ENCODE measurements at places on chromosomes 4 and X.

DNA sequence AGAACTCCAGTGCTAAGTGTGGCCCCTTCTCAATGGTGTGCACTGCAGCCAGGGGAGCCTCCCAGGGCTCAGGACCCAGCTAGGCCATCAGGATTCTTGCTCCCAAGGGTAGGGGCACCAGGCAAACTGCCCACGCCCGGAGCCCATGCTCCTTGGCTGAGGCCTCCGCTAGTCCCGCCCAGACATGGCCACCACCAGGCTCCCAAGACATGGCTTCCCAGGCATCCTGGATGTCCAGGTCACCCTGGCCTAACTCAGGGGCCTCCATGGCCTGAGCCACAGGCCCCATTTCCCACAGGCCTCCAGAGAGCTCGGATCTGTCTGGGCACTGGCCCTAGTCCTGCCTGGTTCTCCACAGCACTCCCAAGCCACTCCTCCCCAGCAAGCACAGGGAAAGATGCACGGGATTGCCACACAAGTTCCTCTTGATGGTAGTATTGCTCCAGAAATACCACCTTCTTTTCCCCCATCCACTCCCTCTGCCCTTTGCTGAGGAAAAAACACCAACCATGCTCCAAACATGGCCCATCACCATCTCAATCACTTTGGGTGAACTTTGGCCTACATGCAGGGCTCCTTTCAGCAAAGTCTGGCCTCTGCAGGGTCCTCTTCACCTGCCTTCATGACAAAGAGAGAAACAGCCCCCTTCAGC, 274.7 kb upstream of the AGTR2 start:
- no peak for DNase-seq

- no peak for DNase-seq
These were observed 14.5 kb downstream of the SPACA5 start for GRCh38 chrX:48021026-48021900.

DNA sequence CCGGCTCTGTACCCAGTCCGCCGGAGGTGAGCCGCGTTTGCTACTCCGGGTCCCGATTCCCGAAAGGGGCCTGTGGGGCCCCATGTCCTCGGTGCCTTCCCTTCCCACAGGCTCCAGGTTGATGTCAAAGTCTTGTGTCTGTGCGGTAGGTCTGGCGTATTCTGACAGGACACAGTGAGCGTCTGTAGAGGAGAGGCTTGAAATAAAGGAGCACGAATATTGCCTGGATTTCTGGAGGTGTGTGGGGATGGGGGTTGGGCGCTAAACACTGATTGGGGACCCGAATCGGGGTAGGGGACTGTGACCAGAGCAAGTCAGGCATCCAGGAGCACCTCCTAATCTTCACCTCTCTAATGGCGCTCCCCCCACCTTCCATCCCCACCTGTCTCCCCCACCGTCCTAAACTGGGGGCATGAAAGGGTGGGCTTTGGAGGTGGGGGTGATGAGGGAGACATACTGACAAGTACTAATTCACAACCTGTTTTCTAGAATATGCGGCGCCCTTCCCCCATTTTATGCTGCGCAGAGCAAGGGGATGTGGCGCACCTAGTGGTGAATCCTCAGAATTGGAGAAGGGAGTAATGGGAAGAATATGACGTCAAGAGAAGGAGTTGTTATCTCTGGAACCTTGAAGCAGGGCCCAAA, 855 bp downstream of the GPRASP2 start:
- no peak for DNase-seq

- no peak for DNase-seq
These were observed 31.8 kb downstream of the USP11 start for GRCh38 chrX:47264483-47265173.

Data from activated CD8-positive, alpha-beta memory T cell treated with anti-CD3 and anti-CD28 coated beads for 48 hours (primary cell).